ENCODE measurements at places on chromosomes 1 and 21.

GRCh38 chr1:237705462-237705861 is 185.3 kb downstream of the ZP4 start:
- DNase-seq, result no peak

- no peak for DNase-seq
These were observed 16.5 kb upstream of the PKP1 start for GRCh38 chr1:201266774-201267173.

DNA sequence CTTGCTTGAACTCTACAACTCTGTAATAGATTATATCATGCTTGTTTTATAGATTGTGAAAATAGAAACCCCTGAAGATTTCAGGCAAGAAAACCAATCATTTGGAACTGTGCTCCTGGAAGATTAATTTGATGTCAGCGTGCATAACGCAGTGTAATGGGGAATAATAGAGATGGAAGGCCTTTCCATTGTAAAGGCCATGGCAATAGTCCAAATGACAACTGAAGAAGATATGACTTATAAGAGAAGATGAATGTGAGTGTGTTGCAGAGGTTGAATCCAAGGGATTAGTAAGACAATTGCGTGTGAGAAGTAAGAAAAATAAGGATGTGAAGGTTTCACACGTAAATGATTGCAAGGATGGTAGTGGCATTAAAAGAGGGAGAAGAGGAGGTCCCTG is 285.0 kb downstream of the DUSP10 start:
- DNase-seq, result no peak

DNA sequence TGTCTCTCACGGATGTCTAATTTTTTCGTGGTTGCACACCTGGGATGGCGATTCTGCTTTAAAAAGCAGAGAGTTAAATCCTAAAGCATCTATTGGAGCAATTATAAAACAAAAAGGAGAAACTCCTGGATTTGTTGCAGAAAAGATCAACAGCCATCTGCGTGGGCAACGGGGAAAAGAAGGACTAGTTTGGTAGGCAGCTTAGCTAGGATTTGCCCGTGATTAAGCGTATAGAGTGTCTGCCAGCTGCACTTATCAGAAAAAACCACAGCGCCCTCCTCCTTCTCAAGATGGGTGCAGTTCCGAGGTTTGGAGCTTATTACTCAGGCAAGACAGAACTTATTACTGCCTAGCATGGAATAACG is 526 bp upstream of the SLC25A24 start:
- DNase-seq, result peak; percentile 83

DNA sequence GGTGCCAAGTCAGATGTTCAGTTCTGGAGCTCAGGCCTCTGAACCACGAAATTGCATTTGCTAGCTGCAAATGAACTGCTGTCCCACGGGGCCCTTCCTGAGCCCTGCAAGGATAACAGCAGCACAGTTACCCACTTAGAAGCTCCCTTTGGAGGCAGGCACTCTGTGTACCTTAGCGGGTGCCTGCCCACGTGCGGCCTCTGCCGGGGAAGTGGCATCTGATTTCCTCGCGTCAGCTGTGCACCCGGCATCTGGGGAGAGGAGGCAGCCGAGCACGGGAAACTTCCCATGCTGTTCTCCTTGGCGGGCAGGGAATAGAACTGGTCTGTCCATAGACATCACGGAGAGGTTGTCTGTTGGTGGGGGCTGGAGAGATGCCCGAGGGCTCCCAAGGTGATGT is 148.0 kb upstream of the C1orf174 start:
- no peak for DNase-seq

DNA sequence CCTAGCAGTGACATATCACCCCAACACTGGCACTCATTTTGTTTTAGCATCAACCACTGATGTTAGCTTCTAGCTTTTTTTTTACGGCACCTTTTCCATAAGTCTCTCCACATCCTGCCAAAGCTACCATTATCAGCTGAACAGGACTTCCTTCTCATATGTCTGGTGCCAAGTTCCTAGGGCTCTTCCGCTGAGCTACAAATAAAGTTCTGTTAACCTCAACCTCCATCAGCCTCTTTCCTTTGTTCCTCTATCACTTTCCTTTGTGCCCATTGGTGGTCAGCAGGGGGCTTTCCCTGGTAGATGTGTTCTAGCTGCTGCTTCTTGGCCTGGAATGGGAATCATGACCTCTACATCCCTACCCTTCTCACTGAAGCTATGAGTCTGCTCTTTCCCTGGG is 163.8 kb downstream of the FAF1 start:
- no peak for DNase-seq

DNA sequence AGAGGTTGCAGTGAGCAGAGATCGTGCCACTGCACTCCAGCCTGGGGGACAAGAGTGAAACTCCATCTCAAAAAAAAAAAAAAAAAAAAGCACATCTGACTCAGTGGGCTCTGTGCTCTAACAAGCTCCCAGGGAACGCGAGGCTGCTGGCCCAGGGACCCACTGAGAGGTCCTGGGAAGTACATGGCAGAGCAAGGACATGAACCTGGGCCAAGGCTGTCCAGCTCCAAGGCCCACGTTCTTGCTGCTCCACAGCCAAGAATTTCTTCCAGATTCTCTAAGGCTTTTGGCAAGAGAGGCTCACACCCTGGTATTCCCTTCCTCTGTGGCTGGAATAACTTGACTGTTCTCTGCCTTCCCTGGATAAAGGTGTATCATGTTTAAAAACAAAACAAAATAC is 15.4 kb upstream of the AGTRAP start:
- no peak for DNase-seq

DNA sequence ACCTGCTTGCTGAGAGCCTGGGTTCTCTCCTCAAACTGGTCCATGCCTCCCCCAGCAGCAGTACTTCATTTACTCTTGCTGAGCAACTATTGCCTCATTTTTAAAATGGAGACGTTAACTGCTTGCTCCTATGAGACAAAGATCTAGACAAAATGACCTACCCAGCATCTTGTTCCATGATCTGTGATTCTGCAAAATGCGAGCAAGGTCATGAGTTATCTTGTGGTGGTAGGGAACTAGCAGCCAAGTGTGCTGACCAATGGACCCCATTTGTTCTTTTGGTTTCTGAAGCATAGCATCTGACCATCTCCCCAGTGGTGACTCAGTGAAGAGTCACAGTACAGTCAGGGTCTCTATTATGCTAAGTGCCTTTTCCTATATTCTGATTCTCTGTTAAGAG is 40.4 kb downstream of the TBX15 start:
- DNase-seq, result no peak

GRCh38 chr21:18630446-18630845 is 226.9 kb upstream of the TMPRSS15 start:
- no peak for DNase-seq

DNA sequence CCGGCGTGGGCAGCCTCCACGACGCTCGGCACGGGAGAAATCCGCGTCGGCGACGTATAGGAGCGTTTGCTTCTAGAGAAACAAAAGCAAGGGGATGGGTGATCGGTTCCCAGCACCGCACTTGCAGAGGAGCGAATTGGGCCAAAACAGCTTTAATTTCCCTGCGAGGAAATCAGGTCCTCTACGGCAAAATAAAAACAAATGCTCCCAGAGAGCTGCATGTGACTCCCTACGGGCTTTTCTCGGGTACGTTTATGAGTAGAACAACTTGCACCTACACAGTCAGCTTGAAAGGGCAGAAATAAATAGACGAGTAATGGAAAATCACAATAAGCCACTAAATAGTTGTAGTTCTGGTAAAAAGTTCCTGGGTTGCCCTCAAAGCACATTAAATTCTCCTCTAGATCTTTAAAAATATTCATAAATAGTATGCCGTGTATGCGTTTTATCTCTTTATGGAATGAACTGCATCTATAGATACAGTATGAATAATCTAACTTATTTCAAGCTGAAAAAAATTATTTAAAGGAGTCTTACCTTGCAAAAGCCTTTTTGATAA is 1.2 kb downstream of the NHLH2 start:
- no peak for DNase-seq

DNA sequence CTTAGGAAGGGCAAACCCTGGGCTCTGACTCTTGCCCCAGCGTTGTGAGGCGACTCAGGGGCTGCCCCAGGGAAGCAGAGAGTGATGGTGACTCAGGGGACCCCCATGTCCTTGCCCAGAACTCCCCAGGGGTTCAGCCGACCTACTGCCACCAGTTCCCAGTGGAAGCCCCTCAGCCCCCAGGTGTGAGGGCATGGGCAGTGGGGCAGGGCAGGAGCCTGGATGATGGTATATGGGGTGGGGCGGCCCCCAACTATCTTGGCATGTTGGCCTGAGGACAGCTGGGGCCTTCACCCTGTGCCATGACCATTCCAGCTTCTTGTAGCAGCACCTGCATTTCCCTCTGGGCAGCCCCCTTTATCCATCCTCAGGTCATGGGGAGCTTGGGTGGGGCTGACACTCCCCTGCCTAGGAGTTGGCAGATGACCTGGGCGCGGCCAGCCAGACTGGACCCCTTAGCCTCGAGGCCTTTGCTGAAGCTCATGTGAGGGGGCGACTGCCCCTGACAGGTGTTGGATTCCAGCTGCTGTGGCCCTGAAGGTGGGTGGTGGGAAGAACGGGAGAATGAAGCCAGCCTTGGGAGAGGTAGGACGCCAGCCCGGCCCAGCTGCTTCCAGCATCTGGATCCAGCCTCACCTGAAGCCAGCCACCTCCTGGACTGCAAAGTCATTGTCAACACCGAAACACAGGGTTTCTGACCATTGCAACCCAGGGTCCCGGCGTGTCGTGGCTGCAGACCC is 1.8 kb upstream of the FNDC10 start:
- DNase-seq, result no peak

- DNase-seq, result no peak
These were observed 16.6 kb upstream of the PTP4A2 start for GRCh38 chr1:31954607-31955283.

GRCh38 chr1:8061673-8062386 is 35.7 kb upstream of the ERRFI1 start:
- no peak for DNase-seq

DNA sequence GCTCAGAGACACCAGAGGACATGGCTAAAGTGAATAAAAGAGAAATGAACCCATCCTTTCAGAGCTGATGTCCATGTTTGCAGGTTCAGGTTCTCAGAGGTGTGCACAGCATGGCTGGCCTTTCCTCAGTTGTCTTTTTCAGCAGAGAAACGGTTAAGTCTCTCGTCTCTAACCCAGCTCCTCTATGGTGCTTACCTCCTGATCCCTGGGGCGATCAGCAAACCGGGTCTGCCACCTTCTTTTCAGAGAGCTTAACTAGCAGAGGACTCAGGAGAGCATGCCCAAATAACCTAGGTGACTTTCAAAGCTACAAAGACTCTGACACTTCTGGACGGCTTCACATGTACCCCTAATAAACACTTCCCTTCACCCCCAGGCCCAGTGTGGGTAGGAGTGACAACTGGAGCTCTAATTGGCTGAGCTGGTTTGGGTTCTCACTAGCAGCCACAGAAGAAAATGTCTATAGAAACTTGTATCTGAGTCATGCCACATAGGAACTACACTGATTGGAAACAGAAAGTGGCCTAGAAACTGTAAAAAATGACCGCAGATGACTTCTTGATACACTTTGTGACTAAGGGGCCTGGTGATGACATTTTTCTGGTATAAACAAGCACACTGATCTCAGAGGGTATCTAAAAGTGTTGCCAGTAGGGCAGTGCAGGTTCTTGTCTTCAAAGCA is at the start of gene AIM2:
Gene AIM2, minus strand, starts transcription at position 329 of the 682 bp plus-strand sequence. CDS start 3,267 bp downstream, outside the sequence.
- DNase-seq, result no peak
